Kidney glomerular epithelial cell (primary cell): ENCODE measurements at places on chromosomes 6 and 20.
A peak's percentile ranks its signal among the peaks of the same experiment; 100 is the strongest.

DNA sequence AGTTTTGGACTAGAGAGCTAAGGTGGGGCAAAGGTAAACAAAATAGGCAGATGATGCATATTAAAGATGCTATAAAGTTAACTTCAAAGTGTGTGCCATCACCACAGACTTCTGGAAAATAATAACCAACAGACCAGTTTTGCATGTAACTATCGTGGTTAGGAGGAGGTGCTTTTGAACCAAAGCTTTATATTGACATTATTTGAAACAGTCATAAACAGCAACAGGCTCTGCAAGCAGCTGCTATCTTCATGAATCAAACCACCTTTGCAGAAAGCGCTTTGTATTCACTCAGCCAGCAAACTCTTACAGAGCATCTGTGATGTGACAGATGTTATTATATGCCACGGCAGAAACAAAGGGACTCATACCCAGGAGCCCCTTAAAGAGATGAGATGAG, 81.9 kb downstream of the CRYBG1 start:
- DNase-seq, result no peak

DNA sequence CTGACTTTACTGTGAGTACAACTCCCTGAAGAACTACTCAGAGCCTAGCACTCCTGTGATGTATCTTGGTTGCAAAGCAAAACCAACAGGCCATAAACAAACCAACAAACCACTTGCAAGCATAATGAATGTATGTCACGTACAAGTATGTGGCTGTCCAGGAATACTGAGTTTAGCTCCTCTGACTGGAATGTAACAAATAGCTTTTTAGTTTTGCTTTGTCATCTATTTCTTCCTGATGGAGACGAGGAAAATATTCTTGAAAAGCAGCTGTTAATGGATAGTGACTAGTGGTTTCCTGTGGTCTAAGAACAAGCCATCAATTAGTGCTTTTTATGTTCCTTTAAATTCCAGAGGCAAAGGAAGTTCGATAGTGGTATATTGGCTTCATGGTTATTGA, 101.9 kb upstream of the LY86 start:
- no peak for DNase-seq

DNA sequence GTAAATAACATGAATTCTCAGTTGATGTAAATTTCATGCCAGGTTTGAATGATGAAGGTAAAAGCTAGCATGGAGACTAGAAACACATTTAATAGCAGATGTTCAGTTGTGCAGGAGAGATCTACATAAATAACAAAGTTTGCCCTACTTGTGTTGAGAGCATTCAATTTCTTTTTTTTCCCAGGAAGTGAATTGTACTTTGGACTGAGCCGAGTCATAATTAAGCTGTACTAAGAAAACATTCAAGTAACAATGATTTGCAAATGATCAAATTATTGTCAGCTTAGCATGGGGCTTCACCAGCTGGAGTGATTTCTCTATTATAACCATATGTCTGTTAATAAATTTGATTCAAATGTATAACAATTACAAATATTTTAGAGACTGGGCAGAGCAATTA, 893.5 kb upstream of the MAP3K7 start:
- DNase-seq, result no peak

GRCh38 chr6:44254191-44255104, 2.9 kb downstream of the SLC35B2 start:
- DNase-seq, result no peak

- no peak for DNase-seq
Observed at GRCh38 chr20:22939181-22939580, 95.9 kb upstream of the SSTR4 start.

GRCh38 chr6:124683507-124683906, 278.7 kb upstream of the RNF217 start:
- no peak for DNase-seq

DNA sequence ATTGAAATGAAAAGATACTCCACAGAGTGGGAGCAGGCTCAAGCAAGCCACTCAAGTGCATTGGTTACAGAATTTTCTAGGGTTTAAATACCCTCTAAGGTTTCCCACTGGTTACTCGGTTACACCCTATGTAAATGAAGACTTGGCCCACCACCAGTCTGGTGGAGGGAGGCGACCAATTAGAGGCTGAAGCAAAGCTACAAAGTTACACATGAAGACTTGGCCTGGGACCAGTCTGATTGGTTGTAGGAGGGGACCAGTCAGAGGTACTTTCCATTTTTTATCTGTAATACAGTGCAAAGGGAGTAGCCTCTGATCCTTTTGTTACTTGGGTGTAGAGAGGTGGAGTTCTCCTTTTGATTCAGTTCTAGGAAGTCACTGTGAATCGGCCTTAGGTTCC, 7.6 kb downstream of the SRSF12 start:
- no peak for DNase-seq

DNA sequence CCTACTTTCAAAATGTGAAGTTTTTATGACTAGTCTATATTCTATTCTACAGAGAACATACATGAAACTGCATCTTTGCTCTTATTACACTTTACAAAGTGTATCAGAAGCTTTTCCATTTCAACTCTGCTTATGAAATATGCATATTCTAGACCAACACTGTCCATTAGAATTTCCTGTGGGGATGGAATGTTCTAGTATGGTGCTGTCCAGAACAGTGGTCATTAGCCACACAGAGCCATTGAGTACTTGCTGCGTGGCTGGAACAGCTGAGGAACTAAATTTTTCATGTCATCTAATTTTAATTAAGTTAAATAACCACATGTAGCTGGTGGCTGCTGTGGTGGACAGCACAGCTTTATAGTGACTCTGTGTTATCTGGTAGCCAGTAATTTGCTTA, 105.9 kb upstream of the PDE10A start:
- DNase-seq, result no peak

DNA sequence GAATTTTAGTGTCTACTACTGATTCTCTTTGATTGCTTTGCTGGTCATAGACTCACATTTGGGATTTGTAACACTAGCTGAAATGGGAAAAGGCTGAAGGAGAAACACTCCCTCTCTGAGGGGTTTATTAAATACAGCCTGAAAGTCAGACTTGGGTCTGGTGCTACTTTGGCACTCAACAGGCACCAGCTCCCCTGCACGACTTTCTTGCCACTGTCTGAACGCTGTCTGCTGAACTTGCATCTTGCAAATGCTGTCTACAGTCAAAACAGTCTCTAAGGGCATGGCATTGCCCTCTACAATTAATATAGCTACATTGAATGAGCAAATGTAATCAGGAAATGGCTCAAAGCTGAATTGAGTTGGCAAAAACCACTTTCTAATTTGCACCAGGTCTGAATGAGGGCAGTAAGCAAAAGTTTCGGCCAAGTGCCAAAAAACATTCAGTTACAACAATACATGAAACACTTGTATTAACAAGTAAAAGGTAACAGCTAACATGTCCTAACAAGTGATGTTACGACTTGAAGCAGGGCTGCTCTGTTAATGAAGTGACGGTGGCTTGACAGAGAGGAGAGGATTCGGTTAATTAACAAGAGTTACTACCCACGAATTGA, 119.5 kb downstream of the FOXC1 start:
- DNase-seq, result no peak

DNA sequence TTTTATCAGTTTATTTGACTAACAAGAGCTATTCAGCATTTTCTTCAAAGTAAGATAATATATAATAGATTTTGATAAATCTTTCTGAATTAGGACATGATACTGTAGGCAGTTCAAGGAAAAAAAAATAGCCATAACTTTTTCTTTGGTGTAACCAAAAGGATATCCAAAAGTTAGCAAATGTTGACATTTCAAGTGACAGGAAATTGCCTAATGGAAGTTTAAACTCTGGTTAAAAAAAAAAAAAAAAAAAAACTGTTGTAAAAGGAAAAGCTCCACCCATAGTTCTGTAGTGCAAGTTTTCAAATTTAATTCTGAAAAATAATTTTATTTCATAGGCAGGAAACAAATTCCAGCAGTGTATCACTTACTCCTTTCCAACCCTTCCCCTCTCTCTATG, 18.8 kb downstream of the HEBP2 start:
- DNase-seq, result no peak

- no peak for DNase-seq
Observed at GRCh38 chr6:19753826-19754225, 83.3 kb upstream of the ID4 start.

DNA sequence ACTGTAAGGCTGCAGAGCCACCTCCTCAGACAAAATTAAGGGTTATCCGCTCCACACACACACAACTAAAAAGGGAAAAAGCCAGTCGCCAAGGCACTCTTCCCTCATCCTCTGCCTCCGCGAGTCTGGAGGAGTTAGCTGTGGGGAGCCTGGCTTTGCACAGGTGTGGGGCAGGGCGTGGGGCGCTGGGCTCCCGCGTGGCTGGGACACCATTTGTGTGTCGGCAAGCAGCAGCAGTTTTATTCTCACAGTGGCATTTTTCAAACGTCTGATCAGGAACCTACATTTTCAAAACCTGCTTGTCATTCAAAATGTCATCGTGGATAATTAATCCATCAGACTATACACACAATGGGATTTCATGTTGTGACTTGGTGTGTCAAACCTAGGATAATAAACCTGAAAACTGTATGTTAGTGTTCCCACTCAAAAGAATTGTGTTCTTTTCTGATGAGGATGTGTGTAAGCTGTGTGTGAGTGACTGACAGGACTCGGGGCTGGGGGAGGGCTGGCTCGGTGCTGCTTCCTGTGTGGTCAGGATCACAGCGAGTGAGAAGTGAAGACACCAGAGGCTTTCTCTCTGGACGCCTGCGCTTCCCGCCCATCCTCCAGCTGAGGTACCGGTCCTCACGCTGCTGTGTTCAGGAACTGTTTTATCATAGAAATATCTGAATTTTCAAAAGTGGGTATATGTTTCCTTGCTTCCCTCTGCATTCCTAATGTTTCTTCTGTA, 83.1 kb downstream of the IRF4 start:
- DNase-seq, result peak; percentile 2

DNA sequence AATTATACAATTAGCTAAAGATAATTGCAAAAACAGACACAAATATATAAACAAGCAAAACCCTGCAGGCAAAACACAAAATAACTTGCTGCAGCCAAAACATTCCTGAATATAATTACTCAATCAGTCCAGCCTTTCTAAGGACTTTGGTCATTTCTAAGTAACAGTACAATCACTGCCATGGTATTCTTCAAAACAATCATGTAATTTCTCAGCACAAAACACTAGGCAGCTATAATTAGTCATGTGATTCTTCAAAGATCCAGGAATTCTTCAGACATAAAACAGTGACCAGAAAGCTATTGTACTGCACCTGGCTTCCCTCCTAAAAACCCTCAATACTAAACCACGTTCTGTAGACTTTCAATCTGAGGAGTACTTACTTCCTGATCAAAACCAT, 881.1 kb downstream of the EPHA7 start:
- peak; percentile 30 for DNase-seq

DNA sequence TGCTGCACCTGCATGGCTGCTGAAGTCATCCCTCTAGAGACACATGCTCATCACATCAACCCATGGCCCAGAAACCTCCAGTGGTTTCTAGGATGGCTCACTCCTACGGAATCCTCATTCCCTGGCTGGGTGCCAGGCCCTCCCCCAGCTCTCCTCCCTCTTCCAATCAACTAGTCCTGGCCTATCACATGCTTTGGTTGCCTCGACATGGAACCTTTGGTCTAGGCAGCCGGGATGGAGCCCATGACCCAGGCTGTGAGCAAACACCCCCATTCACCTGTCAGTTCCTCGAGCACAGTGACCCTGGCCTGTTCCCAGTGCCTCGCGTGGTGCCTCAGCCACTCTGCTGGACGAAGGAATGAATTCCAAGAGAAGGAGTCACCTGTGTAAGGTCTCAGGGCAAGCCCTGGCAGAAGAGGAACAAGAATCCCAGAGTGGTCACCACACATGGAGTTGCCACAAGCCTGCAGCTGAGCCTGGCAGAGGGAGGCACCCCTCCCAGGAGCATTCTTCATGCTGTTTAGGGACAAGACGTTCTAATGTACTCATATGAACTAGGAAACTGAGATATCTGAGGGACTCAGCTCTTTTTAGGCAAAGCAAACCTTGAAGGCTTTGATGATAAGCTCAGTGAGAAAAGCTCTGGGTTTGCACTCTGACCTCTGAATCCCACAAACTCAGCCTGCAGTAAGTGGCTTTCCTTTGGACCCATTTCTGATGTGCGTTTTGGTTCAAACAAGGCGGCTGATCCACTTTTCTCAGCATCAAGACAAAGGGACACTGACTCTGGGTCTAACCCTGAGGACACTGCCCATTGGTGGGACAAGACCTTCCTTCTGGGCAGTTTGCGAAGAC, 40.2 kb downstream of the PPP1R3G start:
- peak; percentile 56 for DNase-seq

GRCh38 chr6:6915219-6915618, 192.5 kb upstream of the RREB1 start:
- DNase-seq, result no peak

- DNase-seq, result peak; percentile 11
Observed at GRCh38 chr6:107021446-107022185, 6.4 kb upstream of the MTRES1 start.

DNA sequence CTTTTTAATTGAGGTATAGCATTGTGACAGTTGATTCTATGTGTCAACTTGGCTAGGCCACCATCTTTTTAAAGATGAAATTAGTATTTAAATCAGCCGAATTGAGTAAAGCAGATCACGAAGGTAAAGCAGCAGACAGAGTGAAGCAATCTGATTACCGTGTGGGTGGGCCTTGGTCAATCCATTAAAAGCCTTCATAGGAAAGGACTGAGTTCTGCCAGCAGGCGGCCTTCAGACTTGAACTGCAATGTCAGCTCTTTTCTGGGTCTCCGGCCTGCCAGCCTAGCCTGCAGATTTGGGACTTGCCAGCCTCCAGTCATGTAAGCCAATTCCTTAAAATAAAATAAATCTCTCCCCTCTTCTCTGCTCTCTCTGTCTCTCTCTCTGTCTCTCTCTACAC, 22.4 kb upstream of the TGM2 start:
- DNase-seq, result no peak

DNA sequence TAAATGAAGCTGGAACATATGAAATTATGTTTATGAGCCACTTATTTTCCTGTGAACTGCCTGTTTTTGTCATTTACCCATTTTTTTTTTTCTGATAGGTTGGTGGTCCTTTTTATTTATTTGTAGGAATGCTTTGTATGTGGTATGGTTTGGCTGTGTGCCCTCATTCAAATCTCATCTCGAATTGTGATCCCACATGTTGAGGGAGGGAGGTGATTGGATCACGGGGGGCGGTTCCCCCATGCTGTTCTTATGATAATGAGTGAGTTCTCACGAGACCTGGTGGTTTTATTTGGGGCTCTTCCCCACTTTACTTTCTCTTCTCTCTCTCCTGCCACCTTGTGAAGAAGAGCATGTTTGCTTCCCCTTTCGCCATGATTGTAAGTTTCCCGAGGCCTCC, 77.3 kb downstream of the CDH26 start:
- no peak for DNase-seq

- DNase-seq, result no peak
Observed at GRCh38 chr6:123913863-123914262, 110.2 kb downstream of the NKAIN2 start.

DNA sequence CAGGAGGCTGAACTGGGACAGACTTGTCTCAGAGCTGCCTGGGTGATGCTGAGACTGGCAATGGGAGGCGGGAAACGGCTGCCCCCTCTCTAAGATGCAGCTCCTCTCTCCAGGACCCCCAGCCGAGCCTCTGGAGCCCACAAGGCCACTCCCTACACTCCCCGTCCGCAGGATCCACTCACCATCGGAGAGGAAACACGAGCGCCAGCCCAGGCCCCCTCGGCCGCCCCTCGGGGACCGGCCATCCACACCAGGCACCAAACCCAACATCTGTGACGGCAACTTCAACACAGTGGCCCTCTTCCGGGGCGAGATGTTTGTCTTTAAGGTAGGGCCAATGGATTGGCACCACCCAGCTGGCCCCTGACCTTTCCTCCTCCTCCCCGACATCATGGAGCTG, 10.8 kb downstream of the MMP24OS start:
- DNase-seq, result no peak
